ENCODE measurements at places on chromosomes 16 and 17. TPM values are rescaled to one million over a fixed set of nuclear protein-coding genes. Genes with fewer than 3 reads are reported as not detected.

Gene MYH13
- total RNA-seq: 0.18 TPM

Gene VAC14
- 31.1 TPM for total RNA-seq

Gene LGALS9B
- total RNA-seq: not detected

Gene ZPBP2
- total RNA-seq: not detected

Gene SSTR5
- total RNA-seq: 0.82 TPM

All from metanephros (tissue), 2 donors.